Fibroblast of the aortic adventitia (primary cell): ENCODE measurements at places on chromosomes 12 and 14. TPM values are rescaled to one million over a fixed set of nuclear protein-coding genes. Genes with fewer than 3 reads are reported as not detected.

Gene MEG3
- 155 and 168 TPM in 2 replicates for total RNA-seq

DNA sequence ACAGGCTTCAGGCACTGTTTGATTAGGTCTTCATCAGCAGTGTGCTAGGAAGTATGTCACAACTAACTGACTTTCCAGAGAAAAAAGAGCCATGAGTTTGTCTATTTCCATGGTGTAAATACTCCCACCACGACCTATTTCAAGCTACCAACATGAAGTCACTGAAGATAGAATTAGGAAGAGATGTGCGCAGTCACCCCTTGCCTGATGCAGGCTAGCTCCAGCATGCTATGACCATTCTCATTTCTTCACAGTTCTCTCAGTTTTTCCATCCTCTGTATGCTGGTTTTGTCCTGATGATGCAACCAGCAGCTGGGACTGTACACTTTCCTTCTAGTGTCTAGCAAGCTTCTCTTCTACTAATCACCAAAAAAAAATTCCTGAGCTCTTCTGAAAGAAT, 191.6 kb upstream of the NUDT4 start:
- DNase-seq, result peak; percentile 67

DNA sequence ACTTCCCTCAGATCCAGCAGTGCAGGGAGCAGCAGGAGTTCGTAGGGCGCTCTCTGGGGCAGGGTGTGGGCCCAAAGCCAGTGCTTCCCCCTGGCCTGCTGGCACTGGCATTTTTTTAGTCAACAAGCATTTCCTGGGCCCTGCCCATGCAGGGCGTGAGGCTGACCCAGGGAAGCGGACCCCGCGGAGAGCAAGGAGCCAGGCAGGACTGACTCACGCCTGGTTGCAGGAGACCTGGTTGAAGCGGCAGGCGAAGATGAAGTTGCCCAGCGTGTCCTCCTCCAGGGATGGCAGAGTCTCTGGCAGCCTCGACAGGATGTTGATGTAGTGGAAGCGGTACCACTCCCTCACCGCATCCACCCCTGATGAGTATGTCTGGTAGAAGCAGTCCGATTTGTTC, 13.5 kb downstream of the SCNN1A start:
- no peak for DNase-seq

Gene BATF
- not detected in 2 replicates for total RNA-seq

DNA sequence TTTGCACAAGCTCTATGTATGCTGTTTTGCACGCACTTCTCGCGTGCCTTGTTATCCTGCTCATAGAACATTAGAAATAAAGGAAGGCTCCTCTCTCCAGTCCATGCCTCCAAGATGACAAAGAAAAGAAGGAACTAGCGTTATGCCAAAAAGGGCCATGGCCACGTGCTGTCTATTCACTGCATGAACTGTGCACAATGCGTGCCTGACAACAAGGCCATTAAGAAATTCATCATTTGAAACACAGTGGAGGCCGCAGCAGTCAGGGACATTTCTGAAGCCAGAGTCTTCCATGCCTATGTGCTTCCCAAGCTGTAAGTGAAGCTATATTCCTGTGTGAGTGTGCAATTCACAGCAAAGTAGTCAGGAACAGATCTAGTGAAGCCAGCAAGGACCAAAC, 22.2 kb upstream of the PRMT8 start:
- DNase-seq, result no peak

DNA sequence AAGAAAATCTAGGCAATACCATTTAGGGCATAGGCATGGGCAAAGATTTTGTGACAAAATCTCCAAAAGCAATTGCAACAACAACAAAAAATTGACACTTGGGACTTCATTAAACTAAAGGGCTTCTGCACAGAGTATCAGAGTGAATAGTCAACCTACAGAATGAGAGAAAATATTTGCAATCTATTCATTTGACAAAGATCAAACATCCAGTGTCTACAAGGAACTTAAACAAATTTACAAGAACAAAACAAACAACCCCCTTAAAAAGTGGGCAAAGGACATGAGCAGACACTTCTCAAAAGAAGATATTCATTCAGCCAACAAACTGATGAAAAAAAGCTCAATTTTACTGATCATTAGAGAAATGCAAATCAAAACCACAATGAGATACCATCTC, 44.1 kb upstream of the PZP start:
- no peak for DNase-seq

Gene FGFR1OP2
- 37.0 and 52.5 TPM in 2 replicates for total RNA-seq

Gene CNTN1
- 0.27 and 0.33 TPM in 2 replicates for total RNA-seq

DNA sequence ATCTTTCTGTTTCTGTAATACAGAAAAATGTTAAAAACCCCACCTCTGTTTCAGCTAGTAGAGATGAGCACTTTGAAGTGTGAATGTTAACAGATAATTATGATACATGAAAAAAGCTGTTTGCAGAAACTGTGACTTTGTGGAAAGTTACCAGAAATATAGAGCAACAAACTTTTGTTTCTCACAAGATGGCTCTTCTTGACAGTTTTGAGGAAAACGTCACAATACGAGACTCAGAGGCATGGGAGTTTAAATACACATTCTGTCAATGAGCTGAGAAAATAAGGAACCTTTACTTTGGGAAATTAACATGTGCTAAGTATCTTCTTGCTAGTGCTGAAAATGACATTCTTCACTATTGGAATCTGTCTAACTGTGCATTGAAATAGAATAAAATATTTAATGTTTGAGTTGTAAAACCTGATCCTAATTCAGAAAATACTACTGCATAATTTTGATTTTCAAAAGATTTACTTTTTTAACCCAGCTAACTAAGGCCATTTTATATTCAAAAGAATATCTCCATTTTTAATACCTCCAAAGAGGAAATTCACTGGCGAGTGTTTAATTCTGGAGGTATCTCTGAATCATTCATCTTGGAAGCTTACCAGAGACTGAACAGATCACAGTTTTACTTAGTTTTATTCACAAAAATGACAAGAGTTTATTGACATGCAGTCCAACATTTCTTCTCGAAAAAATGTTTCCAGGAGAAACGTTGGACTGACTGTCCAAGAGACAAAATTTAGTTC, 308.9 kb upstream of the LRFN5 start:
- DNase-seq, result no peak

- peak; percentile 54 for DNase-seq
Observed at GRCh38 chr12:112353393-112353792, 28.8 kb downstream of the HECTD4 start.

Gene KRT81
- total RNA-seq, result not detected in 2 replicates

Gene EPYC
- not detected in 2 replicates for total RNA-seq

DNA sequence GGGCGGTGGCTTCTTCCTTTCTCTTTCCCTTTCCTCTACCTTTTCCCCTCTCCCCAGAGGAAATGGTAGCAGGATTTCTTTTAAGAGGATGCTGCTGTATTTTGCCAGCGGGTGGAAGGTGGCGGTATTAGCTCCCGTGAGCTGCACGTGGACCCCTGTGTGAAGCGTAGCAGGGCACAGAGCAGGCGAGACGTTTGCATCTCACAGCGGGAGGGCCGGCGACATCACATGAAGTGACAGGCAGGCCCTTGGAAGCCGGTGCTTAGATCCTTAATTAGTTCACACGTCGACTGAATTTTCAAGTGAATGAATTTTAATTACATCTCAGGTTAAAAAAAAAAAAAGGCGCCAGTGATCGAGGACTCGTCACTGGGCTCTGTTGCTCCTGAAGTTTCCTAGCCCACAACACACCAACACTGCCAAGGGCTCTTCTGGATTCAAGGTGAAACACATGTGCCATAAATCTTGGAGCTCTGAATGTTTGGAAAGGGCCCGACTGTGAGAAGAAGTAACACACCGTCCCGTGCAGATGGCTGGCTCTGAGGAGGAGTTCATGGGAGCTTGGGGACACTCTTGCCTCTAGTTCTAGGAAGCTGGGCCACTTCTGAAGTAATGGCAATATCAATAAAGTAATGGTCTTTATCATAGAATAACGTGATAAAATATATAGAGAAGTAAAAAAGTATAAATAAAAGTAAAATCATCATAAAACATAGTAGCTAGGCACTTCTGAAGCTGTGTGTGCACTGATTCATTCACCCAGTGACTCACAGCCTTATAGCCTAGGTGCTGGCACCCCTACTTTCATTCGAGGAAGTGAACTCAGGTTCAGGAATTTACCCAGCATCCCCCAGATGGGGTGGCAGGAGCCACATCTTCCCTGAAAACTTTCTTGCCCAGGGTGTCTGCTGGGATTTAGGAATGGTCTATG, 75.3 kb downstream of the AACS start:
- DNase-seq, result peak; percentile 74

DNA sequence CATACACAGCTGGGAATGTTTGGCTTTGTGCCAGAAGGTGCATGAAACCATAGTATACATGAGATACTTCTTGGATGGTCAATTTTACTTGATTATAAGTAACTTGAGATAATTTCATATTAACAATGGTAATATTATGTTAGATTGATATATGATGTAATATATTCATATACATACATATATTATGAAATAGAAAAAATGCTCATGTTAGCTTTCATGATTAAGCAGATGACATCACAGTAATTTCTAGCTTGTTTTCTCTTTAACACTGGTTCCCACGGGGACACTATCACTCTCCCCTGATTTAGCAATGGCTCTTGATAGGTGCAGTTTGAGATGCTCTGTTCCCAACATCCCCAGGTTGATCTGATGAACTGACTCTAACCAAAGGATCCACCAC, 35.4 kb upstream of the NTF3 start:
- DNase-seq, result no peak

Gene DBX2
- 0.08 and 0.72 TPM in 2 replicates for total RNA-seq

DNA sequence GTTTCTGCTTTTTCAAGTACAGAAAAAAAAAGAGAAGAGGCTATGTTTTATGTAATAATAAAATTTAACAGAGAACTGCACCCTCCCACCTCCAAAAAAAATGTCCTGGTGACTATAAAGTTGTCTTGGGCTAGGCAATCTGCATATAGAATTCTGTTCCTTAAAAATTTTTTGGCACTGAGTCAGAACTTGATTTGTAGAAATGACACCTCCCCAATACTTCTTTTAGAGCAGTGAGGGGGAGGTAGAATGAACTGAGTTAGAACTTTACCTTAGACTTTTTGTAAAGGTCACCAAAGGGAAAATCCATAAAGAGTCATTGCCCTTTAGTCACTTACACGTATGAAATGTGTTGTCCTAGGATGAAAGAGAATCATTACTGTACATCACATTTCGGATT, 80.0 kb downstream of the BTG1 start:
- no peak for DNase-seq

DNA sequence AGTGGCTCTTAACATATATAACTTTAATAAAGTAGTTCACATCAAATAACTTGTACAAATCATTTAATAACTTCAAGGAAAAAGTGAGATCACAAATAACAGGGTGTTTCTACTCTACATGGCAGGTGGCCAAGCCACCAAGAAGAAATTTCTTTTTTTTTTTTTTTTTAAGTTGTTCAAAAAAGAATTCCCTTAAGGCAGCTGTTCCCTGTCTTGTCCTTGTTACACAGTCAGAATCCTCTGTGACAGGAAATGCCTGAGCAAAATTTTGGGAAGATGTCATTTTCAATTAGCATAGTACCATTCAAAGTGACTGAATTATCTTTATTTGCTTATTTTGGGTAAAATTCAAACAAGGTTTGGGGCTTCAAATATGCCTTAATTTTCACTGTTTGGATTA, 79.4 kb downstream of the LIN7A start:
- peak; percentile 17 for DNase-seq

GRCh38 chr12:13028825-13029570, 15.2 kb upstream of the FAM234B start:
- DNase-seq, result no peak

- DNase-seq, result no peak
Observed at GRCh38 chr12:102063069-102063468, 1.3 kb upstream of the WASHC3 start.

Gene ASCL1
- total RNA-seq, result not detected in 2 replicates

DNA sequence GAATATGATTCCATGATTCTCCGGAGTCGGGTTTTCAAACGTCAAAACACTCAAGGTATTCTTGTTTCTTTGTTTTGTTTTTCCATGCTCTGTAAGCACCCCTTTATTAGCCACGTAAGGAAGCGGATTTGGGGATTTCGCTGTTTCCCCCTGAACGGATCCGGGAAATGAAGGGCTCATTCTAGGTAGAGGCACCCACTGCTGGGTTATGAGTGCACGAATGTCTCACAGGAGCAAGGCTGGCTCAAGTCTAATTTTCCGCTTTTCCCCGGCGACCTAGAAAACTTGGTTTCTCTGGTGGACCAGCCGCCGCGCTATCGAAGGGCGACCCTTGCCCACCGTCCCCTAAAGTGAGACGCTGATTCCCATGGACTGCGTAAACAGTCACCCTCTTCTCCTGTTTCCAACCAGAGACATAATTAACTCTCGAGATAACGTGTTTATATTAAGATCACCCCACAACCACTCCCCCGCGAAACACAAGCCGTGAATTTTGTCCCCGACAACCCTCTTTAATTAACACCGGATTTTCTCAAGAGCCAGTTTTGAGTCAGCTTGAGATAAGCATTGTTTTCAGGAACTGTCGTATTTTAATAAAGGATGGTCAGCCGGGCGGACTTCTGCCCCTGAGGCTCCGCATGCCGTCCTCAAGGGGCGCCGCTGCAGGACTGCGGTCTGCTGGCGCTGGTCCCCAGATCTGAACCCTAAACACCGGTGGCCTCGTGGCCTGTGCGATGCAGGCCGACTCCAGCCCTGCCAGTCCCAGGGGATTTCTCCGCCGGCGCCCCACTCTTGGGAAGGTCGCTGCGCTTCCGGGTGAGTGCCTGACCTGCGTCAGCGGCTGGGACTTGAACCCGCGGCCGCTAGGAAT, 515 bp upstream of the ABCC9 start:
- peak; percentile 73 for DNase-seq

DNA sequence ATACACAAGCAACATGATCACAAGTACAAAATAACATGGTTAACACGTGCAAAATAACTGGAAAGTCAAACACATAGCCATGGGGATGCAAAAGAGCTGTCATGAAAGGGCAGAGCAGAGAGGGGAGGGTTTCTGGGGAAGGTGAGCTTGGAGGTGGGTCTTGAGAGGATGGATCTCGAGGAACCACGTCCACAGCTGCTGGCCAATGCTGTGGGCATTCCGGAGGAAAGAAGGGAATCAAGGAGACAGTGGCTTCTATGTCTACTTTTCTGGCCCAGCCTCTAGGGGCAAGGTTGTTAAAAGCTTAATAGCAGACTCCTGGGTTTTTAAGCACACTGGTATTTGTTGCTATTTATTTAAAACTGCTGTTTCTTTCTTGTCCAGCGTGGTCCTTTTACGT, 8.4 kb upstream of the MYH7 start:
- no peak for DNase-seq

- peak; percentile 86 for DNase-seq
Observed at GRCh38 chr12:6092784-6093722, 31.4 kb downstream of the VWF start.

DNA sequence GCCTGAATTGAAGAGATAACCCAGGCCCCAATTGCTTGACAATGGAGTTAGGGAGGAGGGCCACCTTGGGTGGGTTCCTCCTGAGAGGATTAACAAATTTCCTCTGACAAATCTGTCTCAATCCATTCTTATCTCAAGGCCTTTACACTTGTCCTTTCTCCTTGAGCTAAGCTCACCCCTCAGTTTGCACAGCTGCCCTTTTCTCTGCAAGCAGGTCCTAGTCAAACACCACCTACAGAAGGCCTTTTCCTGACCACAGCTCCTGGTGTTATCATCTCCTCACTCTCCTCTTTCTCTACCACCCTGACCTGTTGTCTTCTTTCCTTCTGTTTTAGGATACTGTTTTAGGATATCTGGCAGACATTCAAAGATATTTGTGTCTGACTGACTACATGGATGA, 26.4 kb upstream of the GSC start:
- no peak for DNase-seq

- DNase-seq, result no peak
Observed at GRCh38 chr14:104926619-104927431, 2.1 kb downstream of the PLD4 start.
